Stimulated activated CD4-positive, alpha-beta T cell treated with anti-CD3 and anti-CD28 coated beads, Interleukin-15, amount 100 ng/mL, for 1 hour (primary cell): ENCODE measurements at places on chromosomes 6 and 20.

DNA sequence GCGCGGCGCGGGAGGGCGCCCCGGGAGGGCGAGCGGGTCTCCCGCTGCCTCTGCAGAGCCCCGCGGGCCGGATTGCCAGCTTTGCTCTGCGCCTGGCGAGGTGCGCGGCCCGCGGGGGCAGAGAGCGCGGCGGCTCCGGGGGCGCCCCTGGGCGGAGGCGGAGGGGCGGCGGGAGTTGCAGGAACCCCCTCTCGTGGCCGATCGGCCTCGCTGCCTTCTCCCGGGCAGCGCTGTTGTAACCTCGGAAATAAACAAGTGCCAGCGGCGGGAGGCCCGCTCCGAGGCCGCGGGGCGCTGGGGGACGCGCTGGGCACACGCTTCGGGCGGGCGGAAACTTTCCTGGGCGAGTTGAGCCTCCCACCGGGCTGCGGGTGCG, 1.2 kb downstream of the CDH4 start:
- no peak for DNase-seq

- DNase-seq: no peak
These were observed 42.8 kb downstream of the CTCFL start for GRCh38 chr20:57482148-57482547.

DNA sequence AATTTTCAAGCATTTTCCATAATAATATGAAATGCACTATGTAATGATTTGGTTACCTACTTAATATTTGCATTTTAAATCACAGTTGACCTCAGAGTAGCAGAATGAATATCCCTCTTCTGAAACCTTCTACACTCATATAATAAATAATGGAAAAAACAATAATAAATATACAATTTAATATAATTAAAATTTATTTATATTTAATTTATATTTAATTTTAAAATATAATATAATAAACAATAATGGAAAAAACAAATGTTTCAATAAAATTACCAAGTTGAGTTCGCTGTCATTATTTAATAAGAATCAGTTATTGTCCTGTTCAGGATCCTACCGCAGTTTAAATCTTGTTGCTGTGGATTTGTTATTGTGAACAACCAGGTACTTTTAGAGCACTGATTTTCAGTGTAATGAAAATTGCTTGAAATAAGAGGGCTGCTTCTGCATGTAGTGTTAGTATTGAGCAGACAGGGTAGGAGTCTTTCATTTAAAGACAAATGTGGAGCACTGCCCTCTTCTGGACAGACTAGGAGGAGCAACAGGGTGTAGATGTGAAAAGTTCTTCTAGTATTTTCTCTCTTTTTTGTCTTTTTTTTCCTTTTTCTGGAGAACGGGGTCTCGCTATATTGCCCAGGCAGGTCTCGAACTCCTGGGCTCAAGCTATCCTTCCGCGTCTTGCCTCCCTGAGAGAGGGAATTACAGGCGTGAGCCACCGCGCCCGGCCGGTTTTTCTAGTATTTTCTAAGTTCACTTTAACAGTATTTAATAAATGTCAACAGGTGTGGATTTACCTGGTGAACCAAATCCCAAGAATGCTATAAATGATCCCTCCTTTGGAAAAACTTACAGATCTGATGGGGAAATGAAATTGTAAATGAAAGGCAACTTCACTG, 13.6 kb downstream of the TRAPPC3L start:
- peak; percentile 8 for DNase-seq

DNA sequence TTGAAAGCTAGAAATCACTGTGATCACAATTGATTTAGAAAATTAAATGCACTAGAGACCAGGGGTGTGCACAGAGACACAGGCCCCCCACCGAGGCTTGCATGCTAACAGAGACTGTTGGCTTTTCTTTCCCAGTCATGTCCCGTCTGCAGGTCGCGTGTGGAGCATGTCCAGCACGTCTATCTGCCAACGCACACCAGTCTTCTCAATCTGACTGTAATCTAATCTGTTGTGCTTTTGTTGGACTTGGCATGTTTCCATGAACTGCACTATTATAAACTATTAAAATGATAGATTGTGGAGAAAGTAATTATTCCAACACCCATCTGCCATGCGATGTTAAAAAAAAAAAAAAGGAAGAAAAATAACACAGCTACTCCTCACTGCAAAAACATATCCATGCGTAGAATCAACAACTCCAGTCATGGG, 17.7 kb downstream of the MYLIP start:
- no peak for DNase-seq

DNA sequence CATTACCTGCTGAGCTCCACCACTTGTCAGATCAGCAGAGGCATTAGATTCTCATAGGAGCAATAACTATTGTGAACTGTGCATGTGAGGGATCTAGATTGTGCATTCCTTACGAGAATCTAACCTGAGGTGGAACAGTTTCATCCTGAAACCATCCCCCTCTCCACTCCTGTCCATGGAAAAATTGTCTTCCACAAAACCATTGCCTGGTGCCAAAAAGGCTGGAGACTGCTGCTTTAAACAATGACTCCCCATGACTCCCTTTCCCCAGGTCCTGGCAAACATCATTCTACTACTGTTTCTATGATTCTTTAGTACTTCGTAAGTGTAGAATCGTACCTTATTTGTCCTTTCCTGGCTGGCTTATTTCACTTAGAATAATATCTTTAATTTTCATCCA, 9.7 kb upstream of the DYNLRB1 start:
- DNase-seq: no peak

GRCh38 chr6:7974938-7975763, 64.6 kb upstream of the TXNDC5 start:
- DNase-seq: no peak

- DNase-seq: no peak
These were observed 226.2 kb downstream of the TTLL2 start for GRCh38 chr6:167550941-167551627.
